ENCODE measurements at places on chromosomes 3 and 15. TPM values are rescaled to one million over a fixed set of nuclear protein-coding genes. Genes with fewer than 3 reads are reported as not detected.

DNA sequence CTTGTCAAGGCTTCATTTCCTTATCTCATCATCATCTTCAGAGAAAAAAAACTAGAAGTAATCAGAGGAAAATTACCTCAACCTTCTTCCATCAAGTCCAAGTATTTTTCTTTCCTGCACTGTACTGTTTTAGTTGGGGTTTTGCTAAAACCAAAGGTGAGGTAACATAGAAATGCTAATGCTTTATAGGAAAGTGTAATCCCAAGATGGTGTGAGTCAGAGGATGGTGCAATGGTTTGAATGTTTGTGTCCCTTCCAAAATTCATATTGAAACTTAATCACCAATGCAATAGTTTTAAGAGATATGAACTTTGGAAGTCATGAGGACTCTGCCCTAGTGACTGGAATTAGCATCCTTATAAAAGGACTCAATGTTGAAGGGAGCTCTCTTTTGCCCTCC is 79.5 kb downstream of the KBTBD8 start:
- no peaks in the 10 kb centered on the region for H3K27me3 ChIP-seq
- no peak overlapping the region for H3K4me3 ChIP-seq
- no peaks in the 10 kb centered on the region for H3K4me1 ChIP-seq
- H3K27ac ChIP-seq, result no peak overlapping the region
- no peak for DNase-seq

The FBN1 gene
- 167 TPM for total RNA-seq

GRCh38 chr3:155190691-155191090 is 102.8 kb downstream of the STRIT1 start:
- H3K36me3 ChIP-seq, result no peaks in the 10 kb centered on the region
- H3K27me3 ChIP-seq, result no peaks in the 10 kb centered on the region
- no peak overlapping the region for H3K4me3 ChIP-seq
- no peak overlapping the region for H3K27ac ChIP-seq
- no peak for DNase-seq

DNA sequence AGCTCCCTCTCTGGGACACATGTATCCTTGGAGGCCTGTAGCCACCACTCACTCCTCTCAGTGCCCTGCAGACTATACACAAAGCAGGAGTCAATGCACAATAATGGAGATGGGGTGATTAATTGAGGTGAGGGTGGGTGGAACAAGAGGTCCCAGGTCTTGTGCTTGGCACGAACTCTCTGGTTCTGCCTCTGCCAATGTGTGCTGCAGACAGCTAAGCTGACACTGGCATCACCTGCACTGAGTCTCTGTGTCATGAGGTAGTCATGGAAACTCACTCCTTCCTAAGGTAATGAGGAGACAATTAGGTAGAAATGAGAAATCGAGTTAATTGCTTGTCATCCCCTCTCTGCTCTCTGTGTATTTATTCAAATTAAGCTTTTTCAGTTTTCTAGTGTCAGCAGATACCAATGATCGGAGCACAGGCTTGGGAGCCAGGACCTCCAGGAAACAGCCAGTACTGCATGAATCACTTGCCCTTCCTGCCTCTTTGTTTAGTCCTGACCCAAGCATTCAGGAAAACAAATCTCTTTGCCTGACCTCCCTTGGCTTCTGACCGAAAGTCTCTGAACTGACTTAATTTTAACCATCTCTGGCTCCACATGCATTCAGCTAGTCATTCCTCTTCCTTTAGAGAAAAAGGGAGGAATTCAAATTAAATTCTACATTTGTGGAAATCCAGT is 56.7 kb downstream of the DRD3 start:
- H3K4me1 ChIP-seq, result no peaks in the 10 kb centered on the region
- no peaks in the 10 kb centered on the region for H3K36me3 ChIP-seq
- H3K27me3 ChIP-seq, result no peaks in the 10 kb centered on the region
- no peak for DNase-seq
- no peak overlapping the region for H3K4me3 ChIP-seq

The HIGD2B gene
- not detected for total RNA-seq

- no peak overlapping the region for H3K27ac ChIP-seq
- H3K4me3 ChIP-seq, result no peak overlapping the region
- no peaks in the 10 kb centered on the region for H3K27me3 ChIP-seq
- H3K4me1 ChIP-seq, result peaks cover 4% of the 10 kb centered on the region
These were observed 21.9 kb downstream of the AKAP13 start for GRCh38 chr15:85402195-85402881.

DNA sequence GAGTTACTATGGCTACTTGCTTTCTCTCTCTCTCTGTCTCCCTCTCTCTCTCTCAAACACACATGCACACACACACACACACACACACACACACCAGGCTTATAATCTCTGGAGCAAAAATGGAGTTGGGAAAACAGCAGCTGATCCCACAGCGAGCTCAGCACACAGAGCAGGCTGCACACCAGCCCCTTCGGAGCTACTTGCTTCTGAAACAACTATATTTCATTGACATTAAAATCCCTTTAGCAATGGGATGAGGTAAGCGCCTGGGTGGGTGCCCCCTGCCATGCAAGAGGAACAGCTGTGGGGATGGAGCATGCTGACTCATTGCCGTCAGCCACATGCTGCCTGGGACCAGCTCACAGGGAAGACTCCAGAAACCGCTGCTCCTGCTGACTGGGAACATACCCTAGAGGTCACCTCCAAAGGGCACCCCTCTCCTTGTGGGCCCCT is 45.7 kb downstream of the B3GNT5 start:
- H3K27me3 ChIP-seq, result no peaks in the 10 kb centered on the region
- DNase-seq, result peak; percentile 83
- H3K4me1 ChIP-seq, result no peaks in the 10 kb centered on the region
- no peak overlapping the region for H3K4me3 ChIP-seq
- H3K36me3 ChIP-seq, result no peaks in the 10 kb centered on the region

GRCh38 chr3:71050538-71051258 is 532.8 kb downstream of the FOXP1 start:
- H3K36me3 ChIP-seq, result peaks cover 5% of the 10 kb centered on the region
- H3K4me1 ChIP-seq, result peaks cover 38% of the 10 kb centered on the region
- no peak overlapping the region for H3K27ac ChIP-seq
- no peaks in the 10 kb centered on the region for H3K27me3 ChIP-seq

GRCh38 chr3:13242364-13242737 is 169.1 kb upstream of the IQSEC1 start:
- H3K4me3 ChIP-seq, result no peak overlapping the region
- no peaks in the 10 kb centered on the region for H3K27me3 ChIP-seq
- DNase-seq, result no peak
- no peak overlapping the region for H3K27ac ChIP-seq

The HAUS2 gene
- 16.0 TPM for total RNA-seq

The BMF gene
- total RNA-seq, result 17.3 TPM

DNA sequence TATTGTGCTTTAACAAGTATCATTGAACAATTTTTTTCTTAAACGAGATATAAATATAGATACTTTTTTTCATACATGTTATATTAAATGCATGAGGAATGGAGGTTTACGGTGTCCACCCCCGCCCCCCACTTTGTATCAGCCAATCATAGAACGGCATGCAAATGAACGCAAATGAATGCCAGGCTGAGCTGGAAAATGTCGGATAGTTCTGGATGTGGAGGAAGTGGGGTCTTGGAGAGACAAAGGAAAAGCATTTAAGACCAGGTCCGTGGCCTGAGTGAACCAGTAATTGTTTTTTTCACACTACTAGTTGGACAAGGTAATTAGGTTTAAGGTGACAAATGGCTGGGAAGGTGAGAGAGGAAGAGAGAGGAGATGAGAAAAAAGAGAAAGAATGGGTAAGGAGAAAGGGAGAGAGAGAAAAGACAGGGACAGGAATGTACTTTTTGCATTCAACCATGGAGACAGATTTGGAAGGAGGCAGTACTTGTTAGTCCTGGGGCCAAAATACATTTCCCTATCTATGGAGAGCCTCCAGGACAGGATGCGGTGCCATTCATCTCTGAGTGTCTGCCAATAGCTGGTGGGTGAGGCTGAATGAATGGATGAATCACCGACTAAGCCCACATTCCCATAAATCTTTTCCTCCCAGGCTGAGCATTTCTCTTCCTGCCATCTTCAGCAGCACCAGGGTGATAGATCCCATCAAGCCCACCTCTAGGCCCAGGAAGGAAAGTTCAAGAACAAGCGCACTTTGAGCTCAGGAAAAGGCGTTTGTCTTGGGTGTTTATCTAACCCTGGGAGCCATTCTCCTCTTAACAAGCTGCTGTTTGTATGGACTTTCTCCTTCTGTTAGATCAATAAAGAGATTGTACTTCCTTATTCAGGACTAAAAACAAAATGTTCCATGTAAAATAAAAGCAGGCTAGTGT is 1.4 kb upstream of the RAD18 start:
- no peak for DNase-seq
- H3K27ac ChIP-seq, result no peak overlapping the region
- H3K4me3 ChIP-seq, result no peak overlapping the region
- no peaks in the 10 kb centered on the region for H3K36me3 ChIP-seq
- no peaks in the 10 kb centered on the region for H3K27me3 ChIP-seq
- no peaks in the 10 kb centered on the region for H3K4me1 ChIP-seq

DNA sequence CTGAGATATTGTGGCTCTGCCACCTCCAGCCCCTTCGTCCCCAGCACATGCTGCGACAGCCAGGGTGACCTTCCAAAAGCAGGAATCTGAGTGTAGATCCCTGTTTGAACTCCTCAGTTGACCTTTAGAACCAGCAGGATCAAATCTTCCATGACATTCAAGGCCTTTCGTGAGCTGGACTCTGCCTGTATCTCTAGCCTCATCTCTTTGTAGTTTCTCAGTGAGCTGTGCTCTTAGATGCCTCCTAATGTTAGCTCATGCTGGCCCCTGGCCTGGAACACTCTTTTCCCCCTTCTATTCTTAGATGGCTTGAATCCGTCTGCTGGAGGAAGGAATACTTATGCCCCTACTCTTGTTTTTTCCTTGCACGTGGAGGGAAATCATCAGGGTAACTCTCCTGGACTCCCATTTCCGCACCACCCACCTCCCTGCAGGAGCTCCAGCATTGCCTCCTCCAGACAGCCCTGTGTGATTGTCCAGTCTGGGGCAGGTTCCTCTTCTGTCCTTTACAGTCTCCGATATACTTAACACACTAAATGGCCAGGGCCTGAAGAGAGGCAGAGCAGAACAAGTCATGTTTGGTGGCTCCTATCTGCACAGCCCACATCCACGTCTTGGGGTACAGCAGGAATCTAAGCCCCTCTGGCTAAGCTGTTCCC is 26.7 kb upstream of the CHRNB4 start:
- H3K27me3 ChIP-seq, result no peaks in the 10 kb centered on the region
- no peak for DNase-seq
- H3K4me3 ChIP-seq, result no peak overlapping the region
- H3K36me3 ChIP-seq, result no peaks in the 10 kb centered on the region

GRCh38 chr3:24510030-24510648 is 15.5 kb upstream of the THRB start:
- no peak overlapping the region for H3K27ac ChIP-seq
- DNase-seq, result no peak
- H3K36me3 ChIP-seq, result no peaks in the 10 kb centered on the region
- no peak overlapping the region for H3K4me3 ChIP-seq

GRCh38 chr15:73495181-73495580 is 52.2 kb downstream of the REC114 start:
- no peaks in the 10 kb centered on the region for H3K27me3 ChIP-seq
- H3K4me3 ChIP-seq, result no peak overlapping the region
- no peaks in the 10 kb centered on the region for H3K36me3 ChIP-seq
- no peak for DNase-seq
- no peaks in the 10 kb centered on the region for H3K4me1 ChIP-seq

DNA sequence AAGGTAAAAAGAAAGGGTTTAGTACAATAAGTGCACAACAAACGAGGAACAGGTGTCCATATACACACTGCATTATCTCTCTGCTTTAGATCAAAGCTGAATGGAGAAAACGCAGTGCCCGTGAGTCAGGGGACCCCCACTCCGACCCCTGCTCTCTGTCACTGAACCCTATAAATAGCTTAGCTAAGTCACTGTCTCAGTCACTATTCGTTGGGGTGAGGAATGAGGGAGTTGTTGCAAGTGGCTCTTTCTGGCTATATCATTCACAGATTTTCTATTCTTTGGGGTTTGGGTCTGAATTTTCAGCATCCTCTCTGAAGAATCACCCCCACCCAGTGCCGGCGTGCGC is 458 bp upstream of the STAC start:
- H3K27ac ChIP-seq, result no peak overlapping the region
- peaks cover 2% of the 10 kb centered on the region for H3K4me1 ChIP-seq
- H3K4me3 ChIP-seq, result peak overlapping the region; percentile 22
- H3K36me3 ChIP-seq, result no peaks in the 10 kb centered on the region
- H3K27me3 ChIP-seq, result no peaks in the 10 kb centered on the region
- no peak for DNase-seq

The CLSTN2 gene
- 20.6 TPM for total RNA-seq

- H3K4me1 ChIP-seq, result peaks cover 2% of the 10 kb centered on the region
- peaks cover 5% of the 10 kb centered on the region for H3K36me3 ChIP-seq
- H3K27ac ChIP-seq, result peak overlapping the region; percentile 98
- no peaks in the 10 kb centered on the region for H3K27me3 ChIP-seq
These were observed 55.2 kb downstream of the PGPEP1L start for GRCh38 chr15:98952381-98952803.

- no peaks in the 10 kb centered on the region for H3K27me3 ChIP-seq
- H3K27ac ChIP-seq, result no peak overlapping the region
- no peaks in the 10 kb centered on the region for H3K4me1 ChIP-seq
- DNase-seq, result no peak
- no peak overlapping the region for H3K4me3 ChIP-seq
These were observed 62.2 kb upstream of the MCF2L2 start for GRCh38 chr3:183490653-183491052.

Measured in aorta (tissue), 5 donors.